Brain pericyte (primary cell): ENCODE measurements at places on chromosomes 5 and 9.

GRCh38 chr9:110028676-110029075 lies 179.3 kb downstream of the C9orf152 start:
- DNase-seq = no peak

- no peak for DNase-seq
Measured at GRCh38 chr9:21679432-21679831, 123.0 kb upstream of the MTAP start.

DNA sequence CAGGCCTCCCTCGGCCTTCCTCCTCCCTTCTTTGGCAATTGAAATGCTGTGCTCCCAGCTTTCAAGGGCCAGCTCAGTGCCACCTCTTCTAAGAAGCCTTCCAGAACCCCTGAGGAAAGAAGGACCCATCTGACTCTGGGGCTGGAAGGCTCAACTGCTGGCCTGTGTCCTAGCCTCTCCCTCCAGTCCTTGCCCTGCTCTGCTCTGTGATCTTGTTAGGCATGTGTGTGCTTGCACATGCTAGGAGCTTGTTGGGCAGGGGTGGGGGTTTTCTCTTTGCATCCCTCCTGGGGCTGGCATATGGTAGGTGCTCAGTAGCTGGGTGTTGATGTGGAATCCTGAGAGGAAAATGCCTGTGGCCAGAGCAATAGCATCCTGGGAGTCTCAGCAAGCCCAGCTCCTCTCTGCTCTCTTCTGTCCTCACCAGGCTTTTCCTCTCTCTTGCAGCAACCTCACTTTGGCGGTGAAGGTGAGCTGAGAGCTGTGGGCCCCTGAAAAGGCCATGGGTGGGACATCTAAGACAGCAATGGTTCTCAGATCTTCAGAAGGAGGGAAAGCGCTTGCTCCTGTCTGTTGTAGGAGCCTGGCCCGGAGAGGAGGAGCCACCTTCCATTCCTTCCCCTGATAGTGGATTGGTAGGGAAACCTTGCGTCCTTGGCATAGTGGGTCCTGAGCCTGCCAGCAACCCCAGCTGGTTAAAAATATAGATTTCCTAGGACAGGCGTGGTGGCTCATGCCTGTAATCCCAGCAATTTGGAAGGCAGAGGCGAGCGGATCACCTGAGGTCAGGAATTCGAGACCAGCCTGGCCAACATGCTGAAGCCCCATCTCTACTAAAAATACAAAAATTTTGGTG lies 9.9 kb downstream of the DOLK start:
- DNase-seq = no peak

- no peak for DNase-seq
Measured at GRCh38 chr5:136992796-136993489, 506.2 kb downstream of the SPOCK1 start.

DNA sequence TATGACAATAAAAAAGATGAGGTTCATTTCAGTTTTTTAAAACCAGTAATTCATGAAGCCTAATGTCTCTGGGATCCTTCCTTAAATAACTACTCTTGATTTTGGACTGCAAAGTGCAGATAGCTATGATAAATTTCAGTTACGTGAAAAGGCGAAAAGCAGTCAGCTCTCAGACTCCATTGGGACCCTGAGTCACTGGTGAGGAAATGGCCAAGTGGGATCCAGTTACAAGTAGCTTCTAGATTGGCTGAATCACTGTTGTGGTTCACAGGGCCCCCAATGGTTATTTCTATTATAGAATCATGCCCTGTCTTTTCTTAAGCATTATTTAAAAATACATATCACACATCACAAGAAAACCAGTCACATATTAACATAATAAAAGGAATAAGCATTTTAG lies 31.1 kb upstream of the PPP3R2 start:
- no peak for DNase-seq

DNA sequence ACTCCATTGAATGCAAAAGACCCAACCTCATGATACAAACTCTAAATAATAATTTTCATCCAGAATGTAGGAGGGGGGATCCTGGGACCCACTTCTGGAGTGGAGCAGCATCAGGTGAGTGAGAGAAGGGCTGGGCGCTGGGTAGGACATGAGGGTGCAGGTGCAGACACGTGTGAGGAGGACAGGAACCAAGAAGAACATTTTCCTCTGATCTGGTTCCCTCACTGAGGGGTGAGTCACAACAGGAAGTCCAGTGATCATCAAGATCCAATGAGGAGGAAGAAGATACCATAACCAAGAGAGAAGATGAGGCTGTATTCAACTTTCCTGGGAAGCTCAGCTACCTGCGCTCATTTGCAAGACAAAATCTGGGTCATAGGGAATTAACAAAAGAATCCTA lies 57.4 kb downstream of the SFXN1 start:
- DNase-seq = no peak

DNA sequence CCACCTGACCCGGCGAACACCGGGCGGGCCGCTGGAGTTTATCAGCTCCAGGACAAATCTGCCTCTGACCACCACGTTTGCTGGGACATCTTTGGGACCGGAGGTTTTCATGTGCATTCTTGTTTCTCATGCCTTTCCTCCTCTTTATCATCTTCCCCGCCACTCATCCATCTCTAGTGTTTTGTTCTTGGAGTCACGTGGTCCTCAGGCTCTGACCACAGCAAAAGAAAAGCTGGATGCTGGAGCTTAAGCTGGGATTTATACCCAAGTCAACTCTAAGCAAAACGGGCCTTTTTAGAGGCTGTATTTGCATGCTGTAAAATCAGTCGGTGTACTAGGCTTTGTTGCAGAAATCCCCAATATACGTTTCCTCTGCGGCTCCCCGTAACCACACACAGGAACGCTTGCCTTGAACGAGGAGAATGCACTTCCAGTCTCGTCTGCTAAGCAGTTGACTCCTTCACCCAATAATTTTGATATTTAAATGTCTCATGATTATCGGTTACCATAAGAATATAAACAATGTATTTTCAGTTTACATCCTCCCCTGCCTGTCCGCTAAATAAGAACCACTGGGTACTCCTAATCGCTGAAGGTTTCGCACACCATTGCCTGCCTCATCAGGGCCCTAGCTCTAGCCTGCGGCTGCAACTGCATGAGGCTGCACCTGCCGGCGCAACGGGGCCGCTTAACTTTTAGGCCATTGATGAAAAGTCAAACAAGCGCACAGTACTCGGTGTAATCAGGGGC lies 560 bp upstream of the NDUFS6 start:
- DNase-seq = no peak

DNA sequence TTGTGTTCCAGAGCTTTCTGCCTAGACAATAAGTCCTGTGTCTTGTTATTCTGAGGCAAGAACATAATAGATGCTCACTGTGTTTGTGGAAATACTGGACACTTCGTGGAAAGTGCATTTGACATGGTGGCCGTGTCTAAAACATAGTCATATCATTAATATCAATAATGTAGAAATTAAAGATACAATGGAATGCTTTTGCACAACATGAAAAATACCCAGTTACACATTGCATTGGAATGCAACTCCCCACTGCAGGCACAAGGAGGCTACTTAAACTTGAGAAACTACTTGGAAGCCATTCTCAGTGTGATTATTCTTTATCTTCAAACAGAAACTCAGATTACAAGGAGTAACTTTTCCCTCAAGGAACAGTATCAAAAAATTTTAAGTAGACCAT lies 145.3 kb upstream of the ZNF462 start:
- DNase-seq = no peak

DNA sequence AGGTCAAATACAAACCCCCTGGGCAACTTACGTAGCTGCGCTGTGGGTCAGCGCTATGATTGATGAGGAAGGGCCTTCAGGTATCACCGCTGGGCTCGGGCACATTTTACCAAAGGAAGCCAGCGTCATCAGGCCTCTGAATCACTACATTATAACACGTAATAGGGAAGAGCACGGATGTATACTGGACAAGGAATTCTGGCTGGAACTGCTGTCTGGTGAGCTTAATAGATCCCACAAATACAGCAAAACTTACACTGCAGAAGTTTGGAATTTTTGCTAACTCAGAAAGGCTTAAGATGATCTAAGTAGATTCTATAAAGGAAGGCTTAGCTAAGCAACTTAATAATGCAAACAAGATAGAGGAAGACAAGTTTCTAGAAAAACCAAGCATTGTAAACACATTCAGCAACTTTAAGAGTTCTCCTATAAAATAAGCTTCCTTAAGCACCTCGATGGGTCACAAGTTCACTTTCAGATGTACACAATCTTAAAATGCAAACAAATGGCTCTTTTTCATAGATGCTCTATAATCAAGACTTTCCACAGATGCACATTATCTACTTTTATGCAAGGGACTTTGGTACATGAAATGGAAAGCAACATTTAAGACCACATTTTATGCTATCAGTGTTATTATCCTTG lies 360.1 kb upstream of the PANK3 start:
- no peak for DNase-seq

- DNase-seq = no peak
Measured at GRCh38 chr5:94623011-94623410, 4.5 kb downstream of the SLF1 start.

- no peak for DNase-seq
Measured at GRCh38 chr9:3656224-3656623, 130.4 kb upstream of the RFX3 start.

DNA sequence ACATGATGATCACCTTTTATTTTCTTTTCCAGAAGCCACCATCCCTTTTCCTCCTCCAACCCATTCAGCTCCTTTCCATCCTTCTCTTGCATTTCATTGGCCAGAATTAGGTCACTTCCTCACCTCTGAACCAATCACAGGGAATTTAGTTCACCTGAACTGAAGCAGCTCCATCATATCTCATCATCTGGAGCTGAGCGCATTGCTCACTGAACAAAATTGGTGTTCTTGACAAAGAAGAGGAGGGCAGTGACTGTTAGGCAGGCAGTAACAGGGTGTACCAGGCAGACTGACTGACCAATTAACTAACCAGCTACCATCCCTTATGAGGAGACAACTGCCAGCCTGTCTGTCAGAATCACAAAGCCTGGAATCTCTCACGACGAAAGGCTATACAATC lies 1.8 kb upstream of the ZNF354A start:
- DNase-seq = no peak

DNA sequence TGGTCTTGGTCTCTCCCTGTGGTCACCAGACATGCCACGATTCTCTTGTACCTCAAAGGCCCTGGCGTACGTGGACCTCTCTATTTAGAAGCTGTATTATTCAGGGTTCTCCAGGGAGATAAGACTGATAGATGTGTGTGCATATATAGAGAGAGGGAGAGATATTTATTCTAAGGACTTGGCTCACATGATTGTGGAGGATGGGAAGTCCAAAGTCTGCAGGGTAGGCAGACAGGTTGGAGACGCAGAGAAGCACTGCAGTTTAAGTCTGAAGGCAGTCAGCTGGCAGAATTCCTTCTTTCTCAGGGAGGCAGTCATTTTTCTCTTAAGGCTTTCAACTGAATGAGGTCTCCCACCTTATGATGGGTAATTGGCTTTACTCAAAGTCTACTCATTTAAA lies 16.3 kb downstream of the C9orf57 start:
- DNase-seq = no peak

- DNase-seq = no peak
Measured at GRCh38 chr5:142699184-142699720, 13.4 kb upstream of the FGF1 start.

GRCh38 chr9:124213396-124213795 lies 44.4 kb upstream of the NEK6 start:
- DNase-seq = no peak

- no peak for DNase-seq
Measured at GRCh38 chr9:14731294-14731981, 8.9 kb upstream of the CER1 start.

DNA sequence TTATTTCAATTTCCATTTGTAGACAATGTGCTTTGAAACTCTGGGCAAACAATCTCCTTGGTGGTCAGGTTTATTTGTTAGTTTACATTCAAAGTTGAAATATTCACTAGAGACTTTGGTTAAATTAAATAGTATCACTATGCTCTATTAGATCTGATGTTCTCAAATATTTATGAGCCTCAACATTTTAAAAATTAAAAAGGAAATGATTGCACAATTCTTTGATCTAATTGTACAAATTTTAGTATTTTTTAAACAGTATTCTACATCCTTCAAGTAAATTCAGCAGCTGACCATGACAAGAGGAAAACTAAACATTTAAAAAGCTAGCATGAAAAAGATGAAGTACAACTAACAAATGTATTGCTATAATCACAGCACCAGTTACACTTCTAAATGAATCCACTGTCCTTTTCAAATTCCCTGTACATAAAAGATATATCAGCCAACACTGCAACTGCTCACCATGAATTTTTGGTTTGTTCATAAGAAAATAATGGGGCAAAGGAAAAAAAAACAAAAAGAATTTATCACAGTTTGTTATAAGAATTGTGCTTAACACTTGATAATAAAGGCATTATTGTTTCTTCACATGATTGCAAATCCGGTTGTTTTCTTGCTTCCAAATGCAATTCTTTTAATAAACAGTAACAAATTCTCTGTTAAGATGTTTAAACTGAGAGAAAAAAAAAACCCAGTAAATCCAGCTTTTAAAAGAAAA lies 10.7 kb downstream of the SETD9 start:
- no peak for DNase-seq

- DNase-seq = no peak
Measured at GRCh38 chr9:36064448-36065037, 27.8 kb downstream of the RECK start.

DNA sequence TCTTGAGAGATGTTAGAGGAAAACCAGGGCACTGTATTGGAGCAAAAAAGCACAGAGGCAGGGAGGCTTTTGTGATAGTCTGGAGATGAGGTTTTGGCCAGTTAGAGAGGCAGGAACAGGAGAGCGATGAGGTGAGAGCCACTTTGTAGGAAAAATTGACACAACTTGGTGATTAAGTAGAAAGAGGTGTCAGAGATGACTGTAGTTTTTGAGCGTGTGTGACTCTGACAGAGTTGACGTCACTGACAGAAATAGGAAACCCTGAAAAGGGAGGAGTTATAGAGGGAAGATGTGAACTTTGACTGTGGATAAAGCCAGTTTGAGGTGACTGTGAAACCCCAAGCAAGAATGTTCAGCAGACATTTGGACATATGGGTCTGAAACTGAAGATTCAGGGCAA lies 15.7 kb downstream of the NFX1 start:
- DNase-seq = no peak

- peak; percentile 49 for DNase-seq
Measured at GRCh38 chr5:149228618-149229297, 42.9 kb upstream of the AFAP1L1 start.

DNA sequence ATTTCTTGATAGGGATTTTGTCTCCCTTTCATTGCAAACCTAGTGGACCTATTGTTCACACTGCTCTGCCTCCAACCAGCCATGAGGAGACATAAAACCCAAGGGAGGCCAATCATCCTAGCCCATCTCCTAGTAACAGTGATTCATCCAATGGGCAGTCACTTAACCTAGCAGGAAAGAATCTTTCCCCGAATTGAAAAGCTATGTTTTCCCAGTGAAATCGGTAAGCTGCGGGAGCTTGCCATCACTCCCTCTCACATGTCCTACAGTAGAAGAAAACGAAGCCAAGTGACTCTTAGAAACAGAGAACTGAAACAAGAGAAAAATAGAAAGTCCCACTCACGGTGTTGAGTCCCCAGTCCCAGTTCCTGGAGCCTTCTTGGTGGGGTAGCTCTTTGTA lies 123.3 kb downstream of the SUSD1 start:
- DNase-seq = no peak

GRCh38 chr9:127049044-127049443 lies 73.4 kb downstream of the ANGPTL2 start:
- DNase-seq = peak; percentile 46

GRCh38 chr9:72038890-72039410 lies 21.5 kb downstream of the C9orf57 start:
- DNase-seq = peak; percentile 55

- no peak for DNase-seq
Measured at GRCh38 chr9:135601988-135602387, 37.4 kb downstream of the GLT6D1 start.
